ENCODE measurements at places on chromosomes 2 and 18. TPM values are rescaled to one million over a fixed set of nuclear protein-coding genes. Genes with fewer than 3 reads are reported as not detected.

Gene ANKRD30BL
- 0.98 TPM for polyA plus RNA-seq

Gene MALL
- polyA plus RNA-seq = 10.4 TPM

Gene SMYD5
- polyA plus RNA-seq = 30.8 TPM

Gene DNAH7
- 9.5 TPM for polyA plus RNA-seq

Gene GLI2
- polyA plus RNA-seq = 34.8 TPM

Gene SLC16A14
- polyA plus RNA-seq = 7.5 TPM

Gene CRYGC
- polyA plus RNA-seq = not detected

Gene ERFE
- polyA plus RNA-seq = 0.70 TPM

Gene QPCT
- 11.7 TPM for polyA plus RNA-seq

Gene PDE1A
- 34.5 TPM for polyA plus RNA-seq

Gene SERPINB5
- not detected for polyA plus RNA-seq

Gene GPR35
- polyA plus RNA-seq = 3.0 TPM
